ENCODE measurements at places on chromosomes 6 and 20.

GRCh38 chr6:147226163-147226724 is 22.0 kb downstream of the STXBP5 start:
- DNase-seq, result no peak

GRCh38 chr6:167547328-167547692 is 222.4 kb downstream of the TTLL2 start:
- DNase-seq, result no peak

GRCh38 chr20:50277460-50278376 is 87.1 kb downstream of the CEBPB start:
- DNase-seq, result no peak

GRCh38 chr6:136523196-136523595 is 27.0 kb downstream of the MAP7 start:
- DNase-seq, result no peak

GRCh38 chr6:76701610-76702009 is 629.1 kb upstream of the IMPG1 start:
- DNase-seq, result no peak

DNA sequence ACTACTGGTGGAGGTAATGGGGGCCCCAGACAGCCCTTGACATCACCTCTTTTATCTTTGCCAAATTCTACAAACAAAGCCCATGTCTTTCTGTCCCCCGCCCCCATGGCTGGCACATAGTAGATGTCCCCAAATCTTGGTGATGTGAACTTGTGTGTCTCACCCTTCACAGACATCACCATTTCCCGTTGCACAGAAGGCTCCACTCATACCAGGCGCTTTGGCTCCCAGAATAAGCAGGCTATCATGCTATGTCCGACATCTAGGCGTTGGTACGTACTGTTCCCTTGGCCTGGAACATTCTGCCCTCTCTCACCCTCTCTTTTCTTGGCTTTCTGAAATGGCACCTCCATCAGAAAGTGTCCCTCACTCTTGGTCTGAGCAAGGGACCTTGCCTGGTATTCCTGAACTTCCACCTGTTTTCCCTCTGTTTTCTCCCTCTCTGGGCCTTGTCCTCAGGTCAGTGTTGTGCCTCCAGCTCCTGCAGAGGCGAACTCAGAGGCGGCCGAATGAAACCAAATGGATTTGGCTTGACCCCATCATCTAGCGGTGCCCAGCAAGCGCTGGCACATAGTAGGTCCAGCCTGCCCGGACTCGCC is 968 bp upstream of the CCN5 start:
- no peak for DNase-seq

Measured in SHP77 treated with DMSO at 0.1 percent for 48 hours (cell line).